ENCODE measurements at places on chromosomes 4 and X. TPM values are rescaled to one million over a fixed set of nuclear protein-coding genes. Genes with fewer than 3 reads are reported as not detected.

DNA sequence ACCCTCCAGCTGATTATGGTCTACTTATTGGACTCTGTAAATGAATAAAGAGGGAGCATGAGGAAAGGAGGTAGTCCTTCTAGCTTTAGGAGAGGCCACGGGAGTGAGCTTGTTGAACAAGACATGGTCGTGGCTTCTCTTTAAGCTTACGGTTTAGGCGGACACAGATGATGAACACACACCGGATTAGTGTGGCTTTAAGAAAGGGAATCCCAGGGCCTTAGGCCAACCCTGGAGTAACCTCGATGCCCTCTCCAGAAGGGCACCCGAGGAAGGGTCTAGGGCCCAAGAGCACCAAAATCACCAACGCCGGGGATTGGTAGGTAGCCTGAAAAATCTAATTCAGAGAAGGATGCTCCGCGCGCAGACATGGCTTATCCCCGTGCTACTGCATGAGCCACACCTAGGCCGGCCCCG is 39.4 kb downstream of the ERVMER34-1 start:
- DNase-seq = no peak

DNA sequence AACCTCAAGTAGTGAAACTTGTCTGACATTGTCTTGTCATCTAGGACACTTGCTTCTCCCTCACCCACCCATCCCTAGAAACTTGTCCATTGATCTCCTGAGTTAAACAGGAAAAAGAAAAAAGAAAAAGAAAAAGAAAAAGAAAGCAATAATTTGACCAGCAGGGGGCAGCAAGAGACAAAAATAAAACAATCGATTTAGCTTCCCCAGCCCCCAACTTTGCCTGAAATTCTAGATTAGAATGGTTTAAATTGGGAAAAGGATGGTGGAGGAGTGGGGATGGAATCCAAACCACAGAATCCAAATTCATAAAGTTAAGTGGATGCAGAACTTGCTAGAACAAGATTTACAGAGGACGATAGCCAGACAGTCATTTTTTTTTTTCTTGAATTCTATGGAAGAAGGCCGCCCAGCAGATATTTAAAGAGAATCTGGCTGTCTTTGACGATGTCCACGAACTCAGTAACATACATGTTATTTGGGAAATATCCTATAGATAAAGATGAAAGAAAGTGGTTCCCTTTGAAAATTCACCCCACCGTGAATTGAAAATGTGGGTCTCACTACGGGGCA is 282.9 kb downstream of the USP46 start:
- no peak for DNase-seq

Gene PNMA6A
- total RNA-seq = not detected

Gene ANAPC10
- 21.6 TPM for total RNA-seq
